Epithelial cell of prostate (primary cell): ENCODE measurements at places on chromosomes 2 and 18.
A peak's percentile ranks its signal among the peaks of the same experiment; 100 is the strongest.

GRCh38 chr2:182952741-182953450, 85.4 kb downstream of the NCKAP1 start:
- no peak for DNase-seq

- DNase-seq, result no peak
Measured at GRCh38 chr2:237581751-237582746, 8.5 kb downstream of the RAB17 start.

DNA sequence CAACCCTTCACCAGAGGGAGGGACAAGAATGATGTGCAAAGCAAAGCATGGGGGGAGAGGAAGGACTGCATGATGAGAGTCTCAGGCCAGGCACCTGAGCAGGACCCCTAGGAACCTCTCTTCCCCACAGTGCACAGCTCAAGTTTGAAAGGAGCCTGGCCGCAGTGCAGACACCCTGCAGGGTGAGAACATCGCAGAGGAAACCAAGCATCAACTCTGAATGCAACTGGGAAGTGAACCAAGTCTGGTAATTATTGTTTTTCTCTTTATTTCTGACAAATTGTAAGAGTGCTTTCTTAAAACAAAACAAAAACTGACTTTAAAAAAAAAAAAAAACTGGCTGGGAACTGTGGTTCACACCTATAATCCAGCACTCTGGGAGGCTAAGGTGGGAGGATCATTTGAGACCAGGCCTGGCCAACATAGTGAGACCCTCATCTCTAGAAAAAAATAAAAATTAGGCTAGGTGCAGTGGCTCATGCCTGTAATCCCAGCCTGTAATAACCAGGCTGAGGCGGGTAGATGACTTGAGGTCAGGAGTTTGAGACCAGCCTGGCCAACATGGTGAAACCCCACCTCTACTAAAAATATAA, 15.3 kb downstream of the NPC1 start:
- DNase-seq, result no peak

GRCh38 chr2:69547984-69548715, 95.4 kb downstream of the AAK1 start:
- DNase-seq, result no peak

DNA sequence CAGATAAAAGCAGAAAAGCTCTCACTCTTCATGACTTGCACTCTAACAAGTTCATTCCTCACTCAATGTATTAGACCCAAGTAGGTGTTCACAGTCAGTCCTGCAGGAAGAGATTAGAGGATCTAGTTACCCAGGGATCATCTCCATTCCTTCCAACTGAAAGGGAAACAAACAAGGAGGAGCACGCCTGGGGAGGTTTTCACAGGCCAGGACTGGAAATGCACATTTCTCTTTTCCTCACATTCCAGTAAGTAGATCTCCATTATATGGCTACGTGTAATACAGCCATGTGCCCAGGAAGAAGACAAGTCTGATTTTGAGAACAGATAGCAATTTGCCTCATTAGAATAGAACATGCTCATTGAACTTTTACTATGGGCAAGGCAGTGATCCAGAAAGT, 1132.2 kb upstream of the FAM98A start:
- DNase-seq, result no peak

DNA sequence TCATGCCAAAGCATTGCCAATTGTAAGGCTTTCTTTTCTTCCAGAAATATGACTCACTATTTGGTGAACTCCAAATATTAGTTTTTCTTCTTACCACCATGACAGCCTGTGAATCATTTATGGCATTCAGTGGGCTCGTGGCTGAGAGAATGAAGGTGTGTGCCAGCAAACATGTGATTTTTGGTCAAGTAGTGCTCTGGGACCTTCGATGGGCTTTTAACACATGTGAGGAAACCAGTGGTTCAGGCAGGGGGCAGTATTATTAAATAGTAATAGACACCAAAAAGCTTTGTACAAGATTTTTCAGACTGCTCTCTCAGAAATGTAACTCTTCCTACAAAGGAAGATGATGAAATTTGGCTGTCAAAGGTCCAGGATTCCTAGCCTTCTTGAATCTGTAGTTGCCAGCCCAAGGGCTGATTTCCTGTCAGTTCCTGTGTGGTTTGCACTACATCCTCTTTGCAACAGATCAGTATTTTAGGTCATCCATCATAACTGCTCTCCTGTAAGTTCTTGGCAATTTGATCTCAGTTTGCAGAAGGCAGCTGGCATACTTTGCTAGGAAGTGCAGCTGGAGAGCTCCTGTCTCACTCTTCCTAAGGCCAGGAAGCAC, 64.3 kb downstream of the BABAM2 start:
- DNase-seq, result peak; percentile 55

DNA sequence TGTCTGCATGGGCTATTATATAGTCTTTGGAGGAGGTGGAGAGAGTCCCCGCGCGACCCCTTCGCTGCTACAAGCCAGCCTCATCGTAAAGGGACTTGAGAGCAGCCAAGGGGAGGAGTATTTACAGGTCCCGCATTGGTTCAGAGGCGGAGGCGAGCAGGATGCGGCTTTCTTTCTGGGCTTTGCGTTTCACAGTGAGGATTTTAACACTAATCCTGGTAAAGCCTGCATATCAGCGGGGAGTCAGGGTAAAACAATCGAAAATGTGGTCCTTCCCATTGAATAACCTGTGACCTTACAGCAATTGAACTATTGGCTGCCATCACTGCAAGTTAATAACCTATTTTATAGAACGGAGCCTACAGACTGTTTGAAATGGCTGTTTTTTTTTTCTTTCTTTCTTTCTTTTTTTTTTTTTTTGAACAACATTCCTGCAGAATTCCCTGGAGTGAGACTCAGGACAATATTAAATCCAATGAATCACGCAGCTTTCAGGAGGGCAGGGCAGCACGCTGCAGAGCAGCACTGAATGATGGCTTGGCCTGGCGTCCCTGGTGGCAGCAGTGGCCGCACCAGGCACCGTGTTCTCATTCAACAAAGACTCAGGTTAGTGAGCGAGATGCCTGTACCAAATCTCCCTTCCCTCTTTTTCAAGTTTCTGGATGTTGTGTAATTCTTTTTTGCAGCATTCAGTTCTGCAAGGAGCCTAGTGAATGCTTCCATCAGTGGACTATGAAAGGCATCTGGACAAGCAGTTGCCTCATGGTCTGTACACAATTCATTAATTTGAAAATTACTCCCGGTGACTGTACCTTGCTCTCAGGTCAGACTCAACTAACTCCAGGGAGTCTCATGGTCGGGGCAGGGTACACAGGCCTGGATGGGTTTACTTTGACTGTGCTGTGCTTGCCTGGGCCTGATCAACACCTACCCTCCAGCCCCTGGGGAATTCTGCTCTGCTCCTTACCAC, 19.8 kb downstream of the SMIM21 start:
- peak; percentile 27 for DNase-seq

GRCh38 chr2:47255794-47256193, 100.7 kb upstream of the STPG4 start:
- no peak for DNase-seq

DNA sequence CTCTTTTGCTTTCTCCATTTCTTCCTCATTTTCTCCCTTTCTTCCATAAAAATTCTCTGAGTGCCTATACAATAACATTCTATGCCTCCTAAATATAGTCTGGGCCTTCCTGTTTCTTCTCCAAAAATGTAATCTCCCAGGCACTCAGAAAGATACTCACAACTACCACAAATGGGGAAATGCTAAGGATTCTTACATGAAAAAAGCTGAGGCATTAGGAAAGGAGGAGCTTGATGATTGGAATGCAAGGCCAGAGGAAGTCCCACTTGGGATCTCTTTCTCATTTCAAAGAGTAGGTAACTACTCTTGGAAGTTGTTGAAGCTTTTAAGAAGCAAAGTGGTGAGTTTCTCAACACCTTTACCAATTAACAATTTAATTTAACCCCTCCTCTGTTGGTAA, 3.4 kb downstream of the VSNL1 start:
- no peak for DNase-seq

- no peak for DNase-seq
Measured at GRCh38 chr2:696463-696862, 19.3 kb upstream of the TMEM18 start.

DNA sequence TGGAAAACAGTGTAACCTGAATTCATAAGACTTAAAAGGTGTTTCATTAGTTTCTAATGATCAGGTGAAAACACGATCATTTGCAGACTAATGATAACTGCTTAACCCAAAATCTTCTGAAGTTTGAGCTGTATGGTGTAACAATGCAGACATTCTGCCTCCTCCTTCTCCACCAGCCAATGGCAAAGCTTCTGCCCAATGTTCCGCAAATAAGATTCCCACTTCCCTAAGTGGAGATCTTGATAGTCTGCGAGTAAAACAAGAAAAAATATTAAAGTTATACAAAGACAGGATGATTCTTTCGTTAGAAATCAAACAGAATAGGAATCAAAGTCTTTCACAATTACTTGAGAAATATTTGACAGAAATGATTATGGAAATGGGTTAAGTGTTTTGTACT, 8.1 kb downstream of the C2orf42 start:
- no peak for DNase-seq

- DNase-seq, result no peak
Measured at GRCh38 chr2:20635675-20636584, 15.0 kb downstream of the HS1BP3 start.

DNA sequence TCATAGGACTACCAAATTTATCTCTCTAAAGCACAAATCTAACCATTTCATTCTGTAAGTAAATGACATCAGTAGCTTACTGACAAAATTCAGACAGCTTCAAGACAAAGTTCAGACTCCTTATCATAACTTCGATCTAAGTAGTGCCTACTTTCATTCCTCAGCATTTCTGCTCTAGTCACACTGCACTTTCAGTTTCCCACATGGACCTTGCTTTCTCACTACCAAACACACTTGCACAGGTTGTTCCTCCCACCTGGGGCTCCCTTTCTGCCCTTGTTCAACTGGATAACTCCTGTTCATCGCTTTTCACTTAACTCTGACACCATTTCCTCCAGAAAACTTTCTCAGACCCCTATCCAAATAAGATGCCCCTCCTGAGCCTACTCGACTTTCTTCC, 22.1 kb upstream of the CCDC150 start:
- no peak for DNase-seq

DNA sequence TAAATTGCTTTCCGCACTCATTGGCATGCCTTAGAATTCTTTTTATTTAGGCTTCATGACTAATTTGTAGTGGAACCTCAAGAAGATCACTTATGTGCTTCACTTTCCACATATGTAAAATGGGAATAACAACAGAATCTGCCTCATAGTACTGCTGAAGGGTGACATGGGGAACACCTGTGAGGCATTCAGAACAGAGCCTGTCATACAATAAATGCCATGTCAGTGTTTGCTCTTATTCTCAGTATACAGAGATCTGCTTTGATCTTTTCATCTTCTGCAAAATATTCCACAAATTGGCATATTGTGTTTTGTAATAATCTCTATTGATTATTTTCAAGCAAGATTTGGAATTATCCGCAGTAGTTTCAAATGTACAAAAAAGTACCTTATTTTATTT, 17.4 kb upstream of the CPS1 start:
- no peak for DNase-seq

DNA sequence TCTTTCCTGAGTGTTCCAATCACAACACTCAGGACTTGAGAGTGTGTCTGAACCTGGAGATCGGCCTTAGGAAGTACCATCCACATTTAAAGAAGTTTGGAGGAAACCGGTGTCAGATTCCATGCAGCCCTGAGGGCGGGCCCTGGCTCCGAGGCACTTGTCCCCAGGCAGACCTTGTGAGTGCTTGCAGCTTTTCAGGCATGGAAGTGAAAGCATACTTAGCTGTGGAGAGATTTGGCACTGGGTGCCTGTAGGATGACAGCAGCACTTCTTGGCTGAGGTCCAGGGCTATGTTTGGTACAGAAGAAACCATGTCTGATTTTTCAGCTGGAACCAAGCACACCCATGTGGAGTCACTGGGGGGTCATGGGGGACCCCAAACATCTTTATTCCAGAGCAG, 230.8 kb downstream of the SEPTIN10 start:
- no peak for DNase-seq

- DNase-seq, result no peak
Measured at GRCh38 chr2:74639550-74639949, 8.6 kb downstream of the M1AP start.

DNA sequence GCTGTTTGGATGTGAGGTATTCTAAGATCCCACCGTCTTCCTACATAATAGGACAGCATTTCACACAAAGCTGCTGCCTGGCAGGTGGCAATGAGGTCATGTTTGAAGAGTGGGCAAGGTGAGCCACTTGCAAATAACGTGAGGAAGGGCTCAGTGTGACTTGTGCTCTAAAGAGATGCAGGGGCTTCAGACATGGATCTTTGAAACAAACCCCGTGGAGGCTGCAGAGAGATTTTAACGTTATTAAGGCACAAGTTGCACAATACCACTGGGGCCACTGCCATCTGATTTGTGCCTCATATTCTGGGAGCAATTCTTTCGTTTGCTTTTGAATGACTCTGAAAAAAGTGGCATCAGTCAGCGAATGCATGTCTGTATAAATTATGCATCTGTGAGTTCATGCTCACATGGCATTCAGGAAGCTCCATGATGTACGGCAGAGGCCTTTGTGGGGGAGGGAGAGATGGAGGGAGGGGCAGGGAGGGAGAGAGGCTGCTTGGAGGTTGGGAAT, 362.0 kb downstream of the SOX11 start:
- DNase-seq, result no peak

DNA sequence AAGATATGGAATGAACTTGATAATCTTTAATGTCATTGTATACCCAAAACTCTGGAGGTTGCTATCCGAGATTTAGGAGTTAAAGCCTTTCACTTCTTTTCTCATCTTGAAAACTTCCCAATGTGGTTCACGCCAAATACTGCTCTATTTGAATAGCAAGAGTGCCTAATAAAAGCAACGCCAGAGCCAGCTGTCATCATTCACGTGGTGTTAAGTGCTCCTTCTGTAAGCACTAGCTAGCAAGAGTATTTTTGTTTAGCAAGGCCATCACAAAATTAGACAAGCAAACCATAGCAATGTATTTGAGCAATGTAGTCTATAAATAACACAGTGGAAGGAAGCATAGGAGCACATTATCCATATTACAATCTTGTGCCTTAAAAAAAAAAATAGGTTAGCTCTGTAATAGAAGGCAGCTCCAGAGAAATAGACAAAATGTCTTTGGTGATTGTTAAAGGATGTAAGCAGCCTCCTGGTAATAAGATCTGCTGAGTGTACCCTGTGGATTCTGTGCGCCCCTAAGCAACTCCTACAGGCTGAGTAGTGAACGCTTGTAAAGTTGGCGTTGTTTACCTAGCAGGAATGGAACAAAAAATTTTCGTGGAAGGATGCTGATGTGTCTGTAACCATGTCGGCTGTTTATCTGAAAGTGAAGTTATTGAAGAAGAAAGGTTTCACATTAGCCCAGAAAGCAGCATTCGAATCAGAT, 518.0 kb downstream of the CNTNAP5 start:
- no peak for DNase-seq

- no peak for DNase-seq
Measured at GRCh38 chr18:50855976-50856757, 22.8 kb upstream of the ME2 start.

DNA sequence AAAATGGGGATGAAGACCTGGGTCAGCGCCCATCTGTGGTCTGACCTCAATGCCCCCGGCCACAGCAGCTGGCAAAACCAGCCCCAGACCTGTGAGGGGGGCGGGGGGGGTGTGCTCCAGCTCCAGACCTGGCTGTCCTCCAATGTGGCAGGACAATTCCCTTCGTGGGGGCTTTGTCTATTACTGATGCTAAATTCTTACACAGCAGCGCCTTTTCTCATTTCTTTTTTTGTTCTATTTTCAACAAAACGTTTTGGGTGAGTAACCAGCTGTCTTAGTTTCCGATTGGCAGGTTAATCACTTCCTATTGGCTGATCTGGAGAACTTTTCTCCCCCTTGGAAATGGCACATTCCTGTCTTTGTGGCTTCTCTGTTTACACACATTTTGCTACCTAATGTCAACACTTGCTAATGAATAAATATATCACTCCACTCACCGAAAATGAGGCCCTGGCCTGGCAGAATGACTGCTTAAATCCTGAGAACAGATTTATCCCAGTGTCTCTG, 4.4 kb downstream of the SMAD7 start:
- DNase-seq, result no peak
